NCI-H2029 treated with DMSO at 0.1 percent for 48 hours (cell line): ENCODE measurements at places on chromosomes 2 and 18.
A peak's percentile ranks its signal among the peaks of the same experiment; 100 is the strongest.

DNA sequence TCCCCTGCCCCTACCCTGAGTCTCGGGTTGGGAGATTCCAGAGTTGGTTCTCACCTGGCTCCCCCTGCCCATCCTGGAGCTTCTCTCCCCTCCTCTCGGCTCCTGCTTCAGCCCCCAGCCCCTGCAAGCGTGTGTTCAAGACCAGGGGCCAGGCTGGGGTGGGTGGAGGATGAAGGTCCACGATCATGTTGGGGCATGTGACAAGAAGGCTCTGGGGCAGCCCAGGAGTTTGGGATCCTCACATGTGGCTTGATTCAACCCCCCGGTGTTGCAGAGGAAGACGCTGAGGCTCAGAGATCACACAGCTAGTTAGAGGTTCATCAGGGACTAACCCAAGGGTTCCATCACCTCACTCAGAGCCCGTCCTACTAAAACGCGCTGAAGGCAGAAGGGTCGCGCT lies 14.2 kb upstream of the TUBB6 start:
- DNase-seq, result no peak

GRCh38 chr18:74456349-74457042 lies 612 bp downstream of the DIPK1C start:
- DNase-seq, result no peak

GRCh38 chr18:31658670-31659575 lies 25.5 kb downstream of the B4GALT6 start:
- peak; percentile 30 for DNase-seq

DNA sequence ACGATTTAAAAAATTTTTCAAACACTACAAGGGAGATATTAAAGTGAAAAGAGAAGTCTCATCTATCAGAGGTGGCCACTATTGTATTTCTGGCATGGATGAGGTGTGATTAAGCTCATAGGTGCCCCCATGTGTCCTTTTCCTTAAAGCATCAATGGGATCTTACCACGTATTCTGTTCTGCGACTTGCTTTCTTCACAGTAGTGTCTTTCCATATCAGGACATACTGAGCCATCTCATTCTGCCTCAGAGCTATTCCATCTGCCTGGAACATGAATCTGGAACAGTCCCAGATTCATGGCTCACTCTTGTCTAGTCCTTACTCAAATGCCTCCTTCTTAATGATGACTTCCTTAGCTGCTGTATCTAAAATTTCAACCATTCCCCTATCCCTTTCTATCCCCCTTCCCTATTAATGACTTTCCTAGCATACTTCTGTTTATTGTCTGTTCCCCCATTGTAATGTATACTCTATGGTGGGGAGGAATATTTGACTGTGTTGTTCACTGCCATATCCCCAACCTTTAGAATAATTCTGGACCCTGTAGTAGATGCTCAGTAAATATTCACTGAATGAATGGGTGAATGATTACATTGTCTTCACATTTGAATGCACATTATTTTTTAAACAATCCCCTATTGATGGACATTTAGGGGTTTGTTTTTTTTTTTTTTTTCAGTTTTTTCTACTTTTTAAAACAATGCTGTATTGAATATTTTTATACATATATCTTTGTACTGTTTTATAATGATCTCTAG lies 11.1 kb downstream of the STAMBP start:
- DNase-seq, result no peak

DNA sequence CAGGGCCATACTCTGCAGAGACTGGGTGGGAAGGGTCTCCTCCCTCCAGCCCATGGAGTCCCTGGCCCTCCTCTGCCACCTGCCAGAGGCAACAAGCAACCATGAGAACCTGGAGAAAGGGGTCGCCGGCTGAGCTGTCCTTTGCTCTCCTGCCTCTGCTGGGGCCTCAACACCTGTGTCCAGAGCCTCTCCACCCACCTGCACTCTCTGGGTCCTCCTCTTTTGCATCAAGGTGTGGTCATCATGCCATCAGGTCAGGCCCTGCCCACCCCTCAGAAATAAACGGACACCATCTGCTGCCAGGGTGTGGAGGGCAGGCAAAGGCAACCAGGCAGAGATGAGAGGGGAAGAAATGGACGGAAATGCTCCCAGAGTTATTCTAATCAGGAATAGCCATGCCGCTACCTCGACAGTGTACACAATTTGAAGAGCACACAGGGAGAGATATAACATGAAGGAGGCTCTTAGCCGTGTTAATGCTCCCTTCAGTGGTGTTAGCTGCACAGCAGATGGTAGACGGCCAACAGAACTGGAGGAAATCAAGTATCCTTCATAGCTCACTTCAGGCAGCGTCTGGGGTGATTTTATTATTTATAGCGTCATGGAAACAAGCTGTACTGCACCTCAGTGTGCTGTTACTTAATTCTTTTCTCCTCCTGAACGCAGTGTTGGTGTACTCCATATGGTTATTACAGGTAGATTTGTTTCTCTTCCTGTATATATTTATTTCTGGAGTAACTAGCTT lies 247.9 kb downstream of the TSN start:
- DNase-seq, result peak; percentile 71

- DNase-seq, result no peak
These were observed 30.3 kb upstream of the GPC1 start for GRCh38 chr2:240405133-240405532.

GRCh38 chr2:219171231-219171651 lies 1.4 kb upstream of the SLC23A3 start:
- DNase-seq, result no peak

- no peak for DNase-seq
These were observed 105.6 kb downstream of the CRIM1 start for GRCh38 chr2:36461039-36461681.

DNA sequence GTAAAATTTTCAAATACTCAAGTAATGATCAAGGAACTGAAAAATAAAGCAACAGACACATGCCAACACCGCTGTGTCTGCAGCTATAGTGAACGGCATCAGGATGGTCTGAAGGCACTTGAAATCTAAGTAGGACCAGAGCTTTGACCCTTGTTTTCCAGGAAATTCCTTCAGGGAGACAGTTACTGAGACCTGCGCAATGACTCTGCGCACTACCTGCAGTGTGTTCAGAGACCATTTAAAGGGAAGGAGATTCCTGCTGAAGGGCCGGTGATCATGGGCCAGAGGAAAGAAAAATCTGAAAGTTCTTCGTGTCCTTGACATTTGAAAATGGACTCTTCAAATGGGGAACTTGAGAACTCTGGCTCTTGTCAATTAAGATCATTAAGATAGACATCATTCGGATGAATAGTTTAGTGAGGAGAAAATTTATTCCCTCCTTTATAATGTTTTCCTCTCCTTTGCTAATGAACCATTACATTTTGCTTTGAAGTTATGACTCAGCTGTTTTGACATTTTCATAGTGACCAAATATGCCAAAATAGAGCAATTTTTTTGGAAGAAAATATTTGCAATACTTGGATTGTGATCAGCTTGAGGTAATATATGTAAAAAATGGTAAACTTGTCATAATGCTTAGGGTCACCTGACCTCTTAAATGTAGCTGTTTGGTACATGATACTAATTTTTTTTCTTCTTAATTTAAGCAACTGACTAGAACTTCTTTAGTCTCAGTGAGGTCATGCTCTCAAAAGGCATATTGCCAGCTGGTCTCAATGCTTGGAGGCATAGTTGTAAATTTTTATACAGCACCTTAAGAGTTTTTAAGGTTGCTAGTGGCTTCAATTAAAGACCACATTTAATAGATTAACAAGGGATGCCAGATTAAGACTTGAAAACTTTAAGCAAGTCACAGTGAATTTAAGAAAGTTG lies 329.3 kb downstream of the ARHGAP15 start:
- DNase-seq, result no peak
